Stimulated activated CD4-positive, alpha-beta T cell treated with anti-CD3 and anti-CD28 coated beads, Interleukin-12 subunit alpha, Interleukin-12 subunit beta, amount 100 ng/mL, for 4 hours (primary cell): ENCODE measurements at places on chromosomes 2 and 18.

GRCh38 chr2:238862701-238863100 lies 14.8 kb downstream of the TWIST2 start:
- DNase-seq: no peak

DNA sequence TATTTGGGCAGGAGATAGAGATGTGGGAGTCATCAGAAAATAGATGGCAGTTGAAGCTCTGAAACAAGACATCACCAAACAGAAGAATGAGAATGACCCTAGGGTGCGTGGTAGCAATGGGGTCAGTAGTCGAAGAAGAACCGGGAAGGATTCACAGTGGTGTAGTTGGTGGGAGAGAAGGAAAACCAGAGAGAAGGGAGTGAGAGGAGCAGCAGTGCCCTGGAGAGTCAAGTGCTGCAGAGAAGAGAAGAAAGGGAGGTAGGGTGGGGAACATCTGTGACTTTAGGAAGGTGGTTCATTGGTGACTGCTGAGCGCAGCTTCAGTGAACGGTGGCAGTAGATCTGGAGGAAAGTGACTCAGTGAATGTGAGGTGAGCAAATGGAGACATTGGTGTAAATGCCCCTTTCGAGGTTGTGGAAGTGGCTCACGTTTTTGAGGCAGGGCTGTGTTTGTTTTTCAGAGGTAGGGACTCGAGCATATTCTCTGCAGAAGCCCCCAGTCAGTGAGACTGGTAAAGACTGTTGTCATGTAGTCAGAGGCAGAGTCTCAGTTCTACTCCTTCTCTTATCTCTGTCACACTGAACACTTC lies 36.4 kb downstream of the CDC42EP3 start:
- no peak for DNase-seq

DNA sequence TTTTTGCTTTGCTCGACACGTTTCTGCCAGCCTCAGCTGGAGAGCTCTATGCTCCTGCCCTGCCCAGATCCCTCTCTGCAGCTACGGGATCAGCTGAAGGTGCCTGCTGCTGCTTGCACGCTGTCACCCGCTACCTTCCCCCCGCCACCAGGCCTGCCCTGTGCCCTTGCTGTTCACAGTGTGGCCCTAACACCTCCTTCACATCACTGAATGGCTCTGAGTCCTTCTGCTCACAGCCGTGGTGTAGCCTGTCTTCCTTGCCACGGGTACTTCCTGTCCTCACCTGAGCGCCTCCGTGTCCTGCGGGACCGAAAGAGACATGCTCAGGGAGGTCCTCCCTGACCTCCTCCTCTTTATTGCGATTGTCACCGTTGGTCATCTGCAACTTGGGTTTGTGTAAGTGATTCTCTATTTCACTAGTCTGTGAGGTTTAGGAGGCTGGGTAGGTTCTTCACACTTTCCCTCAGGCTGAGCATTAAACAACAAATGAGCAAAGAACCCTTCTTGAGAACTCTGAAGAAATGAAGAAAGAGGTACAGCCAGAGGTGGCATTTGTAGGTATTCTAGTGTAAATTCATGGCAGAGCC lies 127.5 kb downstream of the NCK2 start:
- no peak for DNase-seq

GRCh38 chr2:169452080-169452479 lies 27.2 kb upstream of the BBS5 start:
- DNase-seq: no peak

GRCh38 chr2:51149725-51150124 lies 117.8 kb upstream of the NRXN1 start:
- DNase-seq: no peak

- no peak for DNase-seq
Measured at GRCh38 chr18:40413160-40413559, 1541.9 kb upstream of the PIK3C3 start.

DNA sequence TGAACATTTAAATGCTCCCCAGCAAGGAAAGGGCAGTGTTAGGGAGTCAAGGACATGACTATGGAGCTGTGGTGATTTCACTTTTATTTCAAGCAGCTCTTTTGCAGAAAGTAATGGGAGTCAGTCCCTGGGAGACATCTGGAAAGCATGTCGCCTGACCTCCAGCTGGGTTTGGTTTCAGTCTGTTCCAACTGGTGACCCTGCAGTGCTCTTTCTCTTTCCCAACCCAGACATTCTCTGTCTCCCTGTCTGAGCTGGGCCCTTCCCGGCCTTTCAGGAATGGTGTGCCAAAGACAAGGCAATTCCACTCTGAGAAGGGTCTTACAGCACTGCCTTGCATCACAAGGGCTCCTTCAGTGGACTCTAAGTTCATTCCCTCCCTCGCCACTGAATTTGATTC lies 323.2 kb downstream of the OSR1 start:
- no peak for DNase-seq

GRCh38 chr2:164069540-164069939 lies 333.7 kb upstream of the FIGN start:
- no peak for DNase-seq

- DNase-seq: no peak
Measured at GRCh38 chr2:185919155-185919554, 180.6 kb downstream of the FSIP2 start.

GRCh38 chr2:118967124-118967880 lies 25.3 kb downstream of the MARCO start:
- no peak for DNase-seq

GRCh38 chr2:74501335-74502071 lies 2.1 kb upstream of the LBX2 start:
- DNase-seq: no peak

DNA sequence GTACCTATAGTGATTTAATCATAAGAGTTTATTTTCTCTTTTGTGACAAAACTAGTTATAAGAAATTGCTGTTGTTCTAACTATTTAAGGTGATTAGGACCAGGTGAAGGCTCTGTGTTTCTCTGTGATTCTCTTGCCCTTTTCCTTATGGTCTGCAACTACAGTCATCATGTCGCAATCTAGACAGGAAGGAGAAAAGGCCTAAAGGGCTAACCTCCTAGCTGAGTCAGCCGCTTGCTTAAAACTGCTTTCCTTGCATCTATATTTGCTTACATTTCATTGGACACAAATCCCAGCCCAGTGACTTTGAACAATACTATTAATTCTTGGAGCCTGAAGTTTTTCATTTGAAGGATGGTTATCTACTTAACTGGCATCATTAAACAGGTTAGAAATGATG lies 93.1 kb downstream of the PIK3C3 start:
- no peak for DNase-seq

DNA sequence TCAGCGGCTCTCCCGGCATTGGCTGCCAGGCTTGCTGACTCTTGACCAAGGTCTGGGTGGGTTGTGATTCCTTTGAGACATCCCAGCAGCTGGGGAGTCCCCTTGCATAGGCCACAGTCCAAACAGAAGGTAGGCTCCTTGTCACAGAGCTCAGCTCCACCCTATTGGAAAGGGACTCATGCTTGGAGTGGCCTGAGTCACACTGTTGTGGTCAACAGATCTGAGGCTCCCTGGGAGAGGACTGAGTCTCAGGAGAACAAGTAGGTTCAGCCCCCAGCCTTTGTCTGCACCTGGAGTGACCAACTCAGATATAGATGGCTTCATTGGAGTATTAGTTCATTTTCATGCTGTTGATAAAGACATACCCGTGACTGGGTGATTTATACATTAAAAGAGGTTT lies 32.1 kb upstream of the SH3BP4 start:
- no peak for DNase-seq

DNA sequence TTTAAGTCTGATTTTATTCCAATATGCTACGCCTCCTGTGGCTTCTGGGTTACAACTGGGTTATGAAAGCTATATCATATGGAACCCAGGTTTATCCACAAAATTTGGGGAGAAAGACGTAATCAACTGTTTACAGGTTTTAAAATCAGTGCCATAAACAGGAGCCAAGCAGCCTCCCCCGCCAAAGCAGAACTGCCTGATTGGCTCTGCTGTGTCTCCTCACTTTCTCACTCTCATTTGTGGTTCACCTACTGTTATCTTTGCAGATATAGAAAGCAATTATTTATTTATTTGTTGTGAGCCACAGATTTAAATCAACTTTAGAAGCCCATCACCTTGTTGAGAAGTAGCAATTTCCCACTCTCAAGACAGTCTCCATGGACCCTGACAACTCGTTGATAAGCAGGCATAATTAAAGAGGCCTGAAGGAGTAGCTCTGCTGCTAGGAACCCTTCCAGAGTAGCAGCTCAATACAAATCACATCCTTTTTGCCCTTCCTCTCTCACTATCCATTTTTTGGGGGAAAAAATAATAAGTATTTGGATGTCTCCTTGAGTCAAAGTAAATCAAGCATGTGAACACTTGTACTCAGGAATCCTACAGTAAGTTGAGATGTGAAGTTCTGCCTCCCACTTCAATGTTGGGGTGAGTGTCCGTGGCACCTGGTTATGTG lies 191.0 kb upstream of the CCDC150 start:
- no peak for DNase-seq

DNA sequence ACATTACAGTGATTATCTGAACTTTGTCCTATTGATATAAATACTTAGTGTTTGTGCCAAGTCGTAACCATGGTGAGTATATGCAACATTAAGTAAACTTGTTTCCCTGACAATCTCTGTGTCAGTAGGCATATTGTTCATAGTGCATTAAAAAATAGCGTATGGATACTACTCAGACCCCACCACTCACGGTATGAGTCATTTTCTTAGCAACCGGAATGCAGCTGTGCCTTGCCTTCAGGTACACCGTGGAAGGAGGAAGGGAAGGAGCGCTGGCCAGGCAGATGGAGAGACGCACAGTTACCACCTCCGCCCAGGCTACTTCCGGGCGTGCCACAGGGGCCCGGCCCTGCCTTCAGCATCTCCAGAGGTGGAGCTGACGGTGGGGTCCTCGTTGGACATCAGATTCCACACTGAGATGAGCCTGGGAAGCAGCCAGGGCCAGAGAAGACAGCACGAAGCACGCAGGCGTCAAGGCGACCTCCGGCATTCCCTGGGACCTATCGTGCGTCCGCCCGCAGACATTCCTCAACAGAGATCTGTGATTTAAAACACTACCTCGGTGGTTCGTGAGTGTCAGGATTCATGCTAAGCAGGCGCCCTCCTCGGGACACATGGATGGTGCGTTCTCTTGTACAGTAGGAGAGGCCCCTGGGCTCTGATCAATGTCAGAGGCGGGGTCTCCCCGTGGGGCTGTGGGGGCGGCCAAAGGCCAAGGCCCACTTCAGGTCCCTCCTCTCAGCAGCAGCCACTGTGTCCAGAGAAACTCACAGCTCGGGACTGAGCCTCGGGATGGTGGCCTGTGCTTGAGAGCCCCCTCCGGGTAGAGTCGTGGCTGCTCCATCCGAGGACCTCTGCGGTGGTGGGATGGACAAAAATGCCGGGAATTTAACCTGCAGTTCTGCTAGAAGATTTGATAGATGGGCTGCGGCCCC lies 82.2 kb upstream of the HDAC4 start:
- DNase-seq: no peak

DNA sequence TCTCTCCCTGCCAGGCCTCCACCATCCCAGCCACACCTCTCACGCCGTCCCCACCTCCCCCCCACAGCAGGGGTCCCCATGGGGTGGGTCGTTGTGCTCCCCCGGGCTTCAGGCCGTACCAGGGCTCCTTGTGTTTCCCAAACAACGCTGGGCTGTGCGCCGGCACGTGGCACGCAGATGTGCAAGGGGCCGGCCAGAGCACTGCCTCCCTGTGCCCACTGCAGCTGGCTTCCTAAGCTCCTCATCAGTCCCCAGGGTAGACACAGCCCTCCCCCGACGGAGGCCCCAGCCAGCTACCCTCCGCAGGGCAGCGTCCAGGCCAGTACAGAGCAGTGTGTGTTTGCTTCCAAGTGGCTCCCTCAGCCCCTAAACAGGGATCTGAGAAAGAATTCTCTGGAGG lies 34.0 kb downstream of the BIN1 start:
- DNase-seq: no peak

DNA sequence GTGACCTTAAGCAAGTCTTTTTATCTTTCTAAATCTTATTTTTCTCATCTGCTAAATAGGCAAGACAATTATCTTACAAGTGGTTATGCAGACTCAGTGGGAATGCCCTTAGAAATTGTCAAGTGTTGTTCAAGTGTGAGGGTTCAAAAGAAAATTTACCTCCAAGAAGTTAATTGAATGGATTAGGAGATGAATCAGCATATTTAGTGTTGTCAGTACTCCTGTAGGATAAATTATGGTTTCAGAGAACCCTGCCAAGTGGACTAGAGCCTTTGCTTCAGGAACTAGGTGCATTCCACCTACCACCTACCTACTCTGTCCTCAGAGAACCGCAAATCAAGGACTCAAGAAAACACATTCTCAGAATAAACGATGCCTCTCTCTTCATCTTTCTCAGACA lies 69.8 kb upstream of the KCTD1 start:
- no peak for DNase-seq

GRCh38 chr2:105576440-105577241 lies 168.1 kb upstream of the NCK2 start:
- DNase-seq: peak; percentile 1

- DNase-seq: no peak
Measured at GRCh38 chr2:130728007-130728454, 839 bp upstream of the GPR148 start.

- no peak for DNase-seq
Measured at GRCh38 chr2:10581021-10581420, 108.8 kb downstream of the NOL10 start.

DNA sequence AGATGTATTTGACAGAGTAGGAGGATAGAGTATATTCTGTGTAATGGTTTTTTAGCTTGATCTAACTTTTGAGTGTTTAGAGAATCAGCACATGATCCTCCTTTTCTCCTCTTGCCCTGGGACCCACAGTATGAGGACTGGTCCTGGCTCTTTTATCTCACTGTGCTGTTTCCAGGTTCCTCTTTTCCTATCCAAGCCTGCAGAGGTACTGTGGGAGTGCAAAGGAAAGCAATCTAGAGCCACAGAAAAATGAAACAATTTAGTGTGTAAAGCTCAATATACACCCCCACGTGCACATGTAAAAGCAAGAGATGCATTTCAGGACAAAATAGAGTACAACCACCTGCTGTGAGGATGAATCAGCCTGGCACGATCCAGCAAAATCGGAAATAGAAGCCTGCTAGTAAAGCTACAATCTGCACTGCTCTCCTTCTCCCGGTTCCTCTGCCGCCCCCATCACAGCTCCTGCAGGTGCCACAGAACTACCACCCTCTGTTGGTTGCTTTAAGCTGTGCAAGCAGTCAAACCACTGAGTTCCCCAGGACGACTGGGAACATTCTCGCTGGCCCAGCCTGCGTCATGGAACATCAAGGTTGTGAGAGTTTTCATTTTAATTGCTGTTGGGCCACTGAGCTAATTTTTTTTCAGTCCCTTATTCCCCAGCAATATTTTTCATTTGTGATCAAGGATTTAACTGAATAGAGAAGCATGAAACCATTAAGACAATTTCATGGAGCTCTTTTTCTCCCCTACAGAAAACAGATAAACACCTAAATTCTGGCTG lies 47.8 kb upstream of the MAPRE3 start:
- peak; percentile 26 for DNase-seq

- no peak for DNase-seq
Measured at GRCh38 chr2:190979906-190980629, 33.9 kb downstream of the STAT1 start.

DNA sequence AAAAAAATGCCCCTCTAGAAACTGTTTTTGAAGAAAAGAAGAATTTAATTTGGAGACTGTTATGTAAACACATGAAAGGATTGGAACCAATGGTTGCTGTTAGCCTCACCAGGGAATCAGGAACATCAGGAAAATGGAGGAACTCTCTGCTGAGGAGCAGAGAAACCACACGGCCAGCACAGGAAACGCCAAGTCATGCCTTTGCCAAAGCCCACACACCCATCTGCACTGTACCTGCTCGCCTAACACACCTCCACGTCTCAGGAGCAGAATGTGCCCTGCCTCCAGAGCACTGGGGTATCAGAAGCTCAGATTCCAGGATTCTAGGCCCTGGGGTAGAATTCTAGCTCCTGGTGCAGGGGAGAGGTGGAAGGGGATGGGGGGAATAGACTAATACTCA lies 9.8 kb upstream of the SCYGR1 start:
- DNase-seq: no peak

- no peak for DNase-seq
Measured at GRCh38 chr2:234251326-234252271, 201.1 kb downstream of the SPP2 start.
